ENCODE measurements at places on chromosomes 6 and 20.

- no peaks in the 10 kb centered on the region for H3K4me1 ChIP-seq
- no peak overlapping the region for H3K27ac ChIP-seq
- H3K4me3 ChIP-seq: no peak overlapping the region
- DNase-seq: no peak
- H3K36me3 ChIP-seq: no peaks in the 10 kb centered on the region
Measured at GRCh38 chr6:108417027-108417426, 122.2 kb downstream of the AFG1L start.

- H3K4me3 ChIP-seq: no peak overlapping the region
- H3K36me3 ChIP-seq: peaks cover 1% of the 10 kb centered on the region
- no peaks in the 10 kb centered on the region for H3K27me3 ChIP-seq
- no peak for DNase-seq
Measured at GRCh38 chr6:149354009-149354408, 36.5 kb downstream of the TAB2 start.

- H3K27ac ChIP-seq: no peak overlapping the region
- peaks cover 14% of the 10 kb centered on the region for H3K4me1 ChIP-seq
- no peak for DNase-seq
- H3K27me3 ChIP-seq: no peaks in the 10 kb centered on the region
- no peak overlapping the region for H3K4me3 ChIP-seq
- no peaks in the 10 kb centered on the region for H3K36me3 ChIP-seq
Measured at GRCh38 chr20:49608752-49609670, 41.1 kb upstream of the PTGIS start.

DNA sequence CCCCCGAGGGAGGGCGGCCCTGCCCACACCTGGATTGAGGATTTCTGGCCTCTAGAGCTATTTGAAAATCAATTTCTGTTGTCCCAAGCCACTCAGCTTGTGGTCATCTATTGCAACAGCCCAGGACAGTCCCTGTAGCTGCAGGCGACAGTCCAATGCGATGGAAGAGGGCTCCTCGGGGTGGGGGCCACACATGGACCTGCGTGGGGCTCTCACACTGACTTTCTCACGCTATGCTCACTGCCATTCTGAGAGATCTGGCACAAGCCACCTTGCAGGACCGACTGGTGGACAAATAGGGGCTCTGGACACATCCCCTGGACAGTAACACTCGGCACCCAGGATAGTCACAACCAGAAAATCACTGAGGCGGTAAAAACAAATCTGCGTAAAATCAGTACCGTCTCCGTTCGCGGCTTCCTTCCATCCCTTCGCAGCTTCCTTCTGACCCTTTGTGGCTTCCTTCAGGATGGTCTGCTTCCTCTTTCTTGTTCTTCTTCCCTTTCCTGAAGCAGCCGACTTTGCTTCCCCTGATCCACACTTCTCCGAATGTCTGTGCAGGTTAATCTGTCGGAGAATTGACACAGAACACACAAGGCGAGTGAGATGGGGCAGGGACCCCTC lies 21.8 kb downstream of the CTCFL start:
- H3K4me1 ChIP-seq: peaks cover 2% of the 10 kb centered on the region
- no peak overlapping the region for H3K4me3 ChIP-seq
- H3K27me3 ChIP-seq: peaks cover 29% of the 10 kb centered on the region
- no peak for DNase-seq

DNA sequence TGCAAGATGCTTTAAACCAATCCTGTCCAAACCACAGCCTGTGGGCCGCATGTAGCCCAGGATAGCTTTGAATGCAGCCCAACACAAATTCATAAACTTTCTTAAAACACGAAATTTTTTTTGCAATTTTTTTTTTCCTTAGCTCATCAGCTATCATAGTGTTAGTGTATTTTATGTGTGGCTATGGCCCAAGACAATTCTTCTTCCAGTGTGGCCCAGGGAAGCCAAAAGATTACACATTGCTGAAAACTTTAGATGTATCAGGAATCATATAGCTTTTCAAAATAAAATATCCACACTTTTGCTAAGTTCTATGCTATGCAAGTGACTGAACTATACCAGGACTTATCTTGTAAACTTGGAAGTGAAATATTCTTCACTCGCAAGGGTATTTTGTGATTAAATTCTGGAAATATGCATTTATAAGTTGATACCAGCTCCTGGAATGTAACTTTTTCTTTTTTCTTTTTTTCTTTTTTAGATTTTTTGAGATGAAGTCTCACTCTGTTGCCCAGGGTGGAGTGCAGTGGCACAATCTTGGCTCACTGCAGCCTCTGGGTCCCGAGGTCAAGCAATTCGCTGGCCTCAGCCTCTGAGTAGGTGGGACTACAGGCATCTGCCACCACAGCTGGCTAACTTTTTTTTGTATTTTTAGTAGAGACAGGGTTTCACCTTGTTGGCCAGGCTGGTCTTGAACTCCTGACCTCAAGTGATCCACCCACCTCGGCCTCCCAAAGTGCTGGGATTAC lies 49.8 kb downstream of the MTHFD1L start:
- H3K4me1 ChIP-seq: no peaks in the 10 kb centered on the region
- no peak overlapping the region for H3K4me3 ChIP-seq
- no peak overlapping the region for H3K27ac ChIP-seq
- H3K36me3 ChIP-seq: peaks cover 5% of the 10 kb centered on the region
- no peak for DNase-seq

GRCh38 chr6:706146-706545 lies 13.2 kb upstream of the EXOC2 start:
- H3K27me3 ChIP-seq: no peaks in the 10 kb centered on the region
- no peak overlapping the region for H3K27ac ChIP-seq
- peaks cover 5% of the 10 kb centered on the region for H3K4me1 ChIP-seq
- DNase-seq: no peak
- no peak overlapping the region for H3K4me3 ChIP-seq

GRCh38 chr6:2771079-2771478 lies 5.9 kb downstream of the WRNIP1 start:
- peaks cover 17% of the 10 kb centered on the region for H3K4me1 ChIP-seq
- H3K36me3 ChIP-seq: peaks cover 38% of the 10 kb centered on the region
- H3K4me3 ChIP-seq: no peak overlapping the region
- H3K27ac ChIP-seq: no peak overlapping the region
- no peaks in the 10 kb centered on the region for H3K27me3 ChIP-seq

- H3K27me3 ChIP-seq: no peaks in the 10 kb centered on the region
- no peak for DNase-seq
- no peaks in the 10 kb centered on the region for H3K36me3 ChIP-seq
- H3K4me1 ChIP-seq: no peaks in the 10 kb centered on the region
- no peak overlapping the region for H3K4me3 ChIP-seq
- H3K27ac ChIP-seq: no peak overlapping the region
Measured at GRCh38 chr6:38378801-38379200, 260.9 kb downstream of the BTBD9 start.

GRCh38 chr20:49905415-49906091 lies 9.8 kb downstream of the SPATA2 start:
- no peaks in the 10 kb centered on the region for H3K4me1 ChIP-seq
- H3K27me3 ChIP-seq: no peaks in the 10 kb centered on the region
- peaks cover 33% of the 10 kb centered on the region for H3K36me3 ChIP-seq
- no peak for DNase-seq
- H3K27ac ChIP-seq: no peak overlapping the region

DNA sequence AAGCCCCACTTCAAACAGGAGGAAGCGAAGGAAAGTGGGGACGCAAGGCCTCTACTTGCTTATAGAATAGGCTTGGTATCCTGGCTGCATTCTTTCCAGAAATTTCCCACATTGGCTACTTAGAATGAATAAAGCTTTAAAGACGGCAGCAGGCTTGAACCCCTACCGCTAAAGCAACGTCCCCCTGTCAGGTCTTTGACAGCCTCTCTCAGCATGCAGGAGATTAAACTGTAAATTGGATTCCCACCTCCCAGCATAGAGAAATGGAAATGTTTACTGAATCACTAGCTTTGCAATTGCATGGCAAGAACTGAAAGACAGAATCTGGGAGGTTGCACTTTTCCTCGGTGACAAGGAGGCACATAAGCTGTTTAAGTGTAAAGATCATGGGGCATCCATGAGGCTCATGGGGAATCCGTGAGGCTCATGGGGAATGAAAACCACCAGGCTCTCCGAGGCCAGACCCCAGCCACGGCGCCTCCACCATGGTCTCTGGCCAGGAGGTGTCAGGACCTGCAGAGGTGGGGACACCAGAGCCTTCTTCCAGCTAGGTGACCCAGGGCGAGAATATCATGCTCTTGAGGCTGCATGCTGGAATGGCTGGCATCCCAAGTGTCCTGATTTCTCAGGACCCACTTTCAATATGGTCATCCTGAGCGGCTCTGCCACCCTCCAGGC lies 10.3 kb downstream of the LEMD2 start:
- no peak overlapping the region for H3K27ac ChIP-seq
- H3K4me3 ChIP-seq: no peak overlapping the region
- no peak for DNase-seq
- no peaks in the 10 kb centered on the region for H3K27me3 ChIP-seq
- peaks cover 51% of the 10 kb centered on the region for H3K36me3 ChIP-seq

DNA sequence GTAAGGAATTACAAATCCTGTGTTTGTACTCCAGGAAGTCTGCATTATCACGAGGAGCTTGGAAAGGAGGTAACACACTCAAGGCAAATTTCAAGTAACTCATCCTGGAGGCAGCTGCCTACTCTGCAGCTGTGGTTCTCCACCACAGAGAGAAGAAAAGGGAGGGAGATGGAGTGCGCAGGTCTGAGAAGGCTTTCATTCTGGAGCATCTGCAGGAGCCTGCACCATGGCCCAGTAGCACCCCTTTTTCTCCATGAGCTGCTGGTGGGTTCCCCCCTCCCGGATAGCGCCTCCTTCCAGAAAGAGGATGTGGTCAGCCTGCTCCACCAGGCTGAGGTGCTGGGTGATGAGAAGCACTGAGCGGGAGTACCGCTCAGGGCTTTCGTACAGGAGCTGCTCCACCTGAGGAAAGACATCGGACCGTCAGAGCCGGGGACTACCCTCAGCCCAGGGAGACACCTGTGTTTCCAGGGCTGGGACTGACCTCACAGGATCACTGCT lies 1.6 kb upstream of the PSMB8 start:
- peaks cover 18% of the 10 kb centered on the region for H3K4me1 ChIP-seq
- DNase-seq: no peak
- peaks cover 36% of the 10 kb centered on the region for H3K36me3 ChIP-seq
- H3K27me3 ChIP-seq: no peaks in the 10 kb centered on the region

- H3K27ac ChIP-seq: no peak overlapping the region
- no peaks in the 10 kb centered on the region for H3K27me3 ChIP-seq
- DNase-seq: no peak
- peaks cover 12% of the 10 kb centered on the region for H3K4me1 ChIP-seq
Measured at GRCh38 chr6:5025911-5026819, 22.3 kb upstream of the RPP40 start.

GRCh38 chr6:48986845-48987244 lies 476.2 kb downstream of the MMUT start:
- no peak overlapping the region for H3K27ac ChIP-seq
- no peaks in the 10 kb centered on the region for H3K27me3 ChIP-seq
- no peak for DNase-seq
- no peaks in the 10 kb centered on the region for H3K4me1 ChIP-seq

GRCh38 chr6:158153576-158153975 lies 14.5 kb downstream of the SERAC1 start:
- no peak for DNase-seq
- H3K4me1 ChIP-seq: peaks cover 13% of the 10 kb centered on the region
- H3K4me3 ChIP-seq: no peak overlapping the region
- no peaks in the 10 kb centered on the region for H3K27me3 ChIP-seq

- no peaks in the 10 kb centered on the region for H3K36me3 ChIP-seq
- peaks cover 25% of the 10 kb centered on the region for H3K4me1 ChIP-seq
- H3K27ac ChIP-seq: peak overlapping the region; percentile 49
- H3K27me3 ChIP-seq: no peaks in the 10 kb centered on the region
Measured at GRCh38 chr6:158737710-158738615, 81.2 kb downstream of the EZR start.

- peaks cover 9% of the 10 kb centered on the region for H3K4me1 ChIP-seq
- H3K27ac ChIP-seq: no peak overlapping the region
- H3K4me3 ChIP-seq: no peak overlapping the region
- DNase-seq: peak; percentile 94
- no peaks in the 10 kb centered on the region for H3K36me3 ChIP-seq
Measured at GRCh38 chr20:51346686-51347485, 195.6 kb downstream of the NFATC2 start.

DNA sequence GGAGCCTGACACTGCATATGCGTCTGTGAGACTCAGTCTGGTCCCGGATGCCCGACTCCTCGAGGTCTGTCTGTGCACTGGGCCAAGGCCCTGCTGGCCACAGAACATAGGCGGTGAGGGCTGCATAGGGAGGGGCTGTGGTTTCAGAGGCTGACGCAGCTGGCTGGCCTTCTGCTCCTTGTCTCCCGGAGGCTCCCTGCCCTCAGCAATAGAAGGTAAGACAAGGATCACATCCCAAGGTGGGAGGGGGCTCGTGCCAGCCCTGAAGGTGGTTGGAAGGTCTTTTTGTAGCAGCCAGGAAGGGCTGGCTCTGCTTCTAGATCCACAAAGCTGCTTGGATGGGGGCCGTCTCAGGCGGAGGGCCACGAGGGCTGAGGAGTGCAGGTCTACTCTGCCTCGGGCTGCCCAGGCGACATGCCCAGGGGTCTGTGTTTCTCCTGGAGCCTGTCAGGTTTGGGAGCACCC lies 239.8 kb upstream of the SULF2 start:
- H3K4me3 ChIP-seq: no peak overlapping the region
- DNase-seq: no peak
- H3K27me3 ChIP-seq: peaks cover 4% of the 10 kb centered on the region
- no peak overlapping the region for H3K27ac ChIP-seq
- H3K4me1 ChIP-seq: no peaks in the 10 kb centered on the region
- H3K36me3 ChIP-seq: no peaks in the 10 kb centered on the region

GRCh38 chr6:166511316-166511715 lies 75.2 kb downstream of the RAMACL start:
- no peak overlapping the region for H3K4me3 ChIP-seq
- peaks cover 8% of the 10 kb centered on the region for H3K4me1 ChIP-seq
- no peak for DNase-seq
- H3K36me3 ChIP-seq: no peaks in the 10 kb centered on the region

DNA sequence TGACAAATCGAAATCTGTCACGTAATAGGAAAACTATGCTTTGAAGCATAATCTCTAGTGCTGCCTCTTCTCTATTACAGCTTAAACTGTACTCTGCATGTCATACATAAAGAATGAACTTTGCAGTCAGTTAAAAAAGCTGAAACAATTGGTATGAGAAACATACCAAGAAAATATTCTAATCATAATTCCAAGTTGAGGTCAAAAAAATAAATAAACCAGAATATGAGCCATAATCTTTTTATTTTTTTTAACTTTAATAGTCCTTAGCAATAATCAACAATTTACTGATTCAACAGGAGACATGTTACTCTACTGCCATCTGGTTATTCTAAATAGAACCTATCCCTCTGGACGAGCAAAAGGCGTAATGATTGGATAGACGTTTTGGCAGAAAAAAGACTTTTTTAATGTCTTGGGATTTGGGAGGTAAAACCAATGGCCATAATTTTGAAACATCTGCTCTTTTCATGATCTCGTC lies 224.4 kb upstream of the FLRT3 start:
- H3K4me3 ChIP-seq: no peak overlapping the region
- peaks cover 7% of the 10 kb centered on the region for H3K4me1 ChIP-seq
- no peaks in the 10 kb centered on the region for H3K36me3 ChIP-seq
- no peak overlapping the region for H3K27ac ChIP-seq
- H3K27me3 ChIP-seq: no peaks in the 10 kb centered on the region

- no peaks in the 10 kb centered on the region for H3K36me3 ChIP-seq
- H3K27ac ChIP-seq: no peak overlapping the region
- no peak for DNase-seq
- H3K4me3 ChIP-seq: no peak overlapping the region
- H3K4me1 ChIP-seq: peaks cover 7% of the 10 kb centered on the region
- H3K27me3 ChIP-seq: no peaks in the 10 kb centered on the region
Measured at GRCh38 chr6:106069478-106069877, 16.7 kb upstream of the PRDM1 start.

- H3K36me3 ChIP-seq: no peaks in the 10 kb centered on the region
- H3K27me3 ChIP-seq: no peaks in the 10 kb centered on the region
- H3K27ac ChIP-seq: no peak overlapping the region
- no peak overlapping the region for H3K4me3 ChIP-seq
- DNase-seq: no peak
Measured at GRCh38 chr6:45784250-45784649, 231.4 kb downstream of the CLIC5 start.

All from keratinocyte (primary cell).